ENCODE measurements at places on chromosomes 7 and 10. TPM values are rescaled to one million over a fixed set of nuclear protein-coding genes. Genes with fewer than 3 reads are reported as not detected.

Gene GPER1
- total RNA-seq: 3.6 TPM

Gene ZYX
- total RNA-seq: 75.9 TPM

GRCh38 chr10:48520594-48520993 is 84.3 kb downstream of the ARHGAP22 start:
- no peak for DNase-seq

DNA sequence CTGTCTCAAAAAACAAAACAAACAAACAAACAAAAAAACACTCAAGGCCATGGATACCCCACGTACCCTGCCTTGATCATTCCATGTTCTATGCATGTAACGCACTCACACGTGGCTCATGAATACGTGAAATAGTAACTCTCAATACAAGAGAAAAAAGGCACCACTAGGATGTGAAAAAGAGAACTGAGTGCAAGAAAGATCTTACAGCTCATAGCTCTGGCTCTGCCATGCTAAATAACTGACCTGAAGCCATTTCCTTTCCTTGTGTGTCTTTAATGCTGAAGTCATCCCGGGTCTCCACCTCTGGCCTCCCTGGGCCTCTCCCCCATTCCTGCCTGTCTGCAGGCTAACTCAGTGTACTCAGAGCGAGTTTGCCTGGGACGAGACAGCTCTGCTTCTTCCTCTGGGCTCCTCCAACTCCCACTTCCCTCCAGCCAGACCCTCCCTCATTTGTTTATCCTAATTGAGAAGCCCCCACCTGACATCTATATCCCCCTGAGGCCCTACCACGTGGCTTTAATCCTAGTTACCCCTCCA is 117.3 kb downstream of the PRPF18 start:
- DNase-seq: no peak

DNA sequence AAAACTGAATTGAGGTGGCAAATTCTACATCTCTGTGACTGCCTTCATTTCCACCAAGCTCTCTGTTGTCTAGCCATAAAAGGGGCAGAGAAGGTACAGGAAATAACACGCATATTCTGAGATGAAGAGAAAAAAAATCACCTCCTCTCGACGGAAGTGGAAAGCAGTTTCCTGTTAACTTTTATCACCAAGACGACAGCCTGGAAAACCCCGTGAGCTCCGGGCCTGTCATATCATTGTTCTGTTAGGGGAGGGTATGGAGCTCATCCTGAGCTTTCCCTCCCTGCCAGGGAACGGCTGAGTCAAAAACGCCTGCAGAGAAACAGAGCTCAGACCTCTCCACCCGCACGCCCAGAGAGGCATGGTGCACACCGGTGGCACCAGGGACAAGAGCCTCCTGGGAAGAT is 200.3 kb downstream of the PRPF18 start:
- DNase-seq: no peak

- DNase-seq: no peak
Measured at GRCh38 chr10:10977226-10977956, 40.3 kb upstream of the CELF2 start.

DNA sequence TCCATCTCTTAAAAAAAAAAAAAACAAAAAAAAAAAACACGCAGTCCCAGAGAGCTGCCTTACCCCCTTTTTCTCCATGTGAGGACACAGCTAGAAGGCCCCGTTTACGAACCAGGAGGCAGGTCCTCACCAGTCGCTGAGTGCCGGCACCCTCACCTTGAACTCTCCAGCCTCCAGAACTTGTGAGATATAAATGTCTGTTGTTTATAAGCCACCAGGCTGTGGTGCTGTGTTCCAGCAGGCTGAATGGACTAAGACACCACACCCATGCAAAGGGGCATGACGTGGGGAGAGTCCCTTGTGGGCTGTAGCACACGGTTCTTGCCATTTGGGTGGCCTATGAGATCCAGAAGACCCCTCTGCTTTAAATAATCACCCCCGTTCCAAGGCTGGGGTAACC is 17.2 kb downstream of the ECHDC3 start:
- DNase-seq: no peak

Gene PLAC9
- total RNA-seq: 45.2 TPM

Gene BBIP1
- total RNA-seq: 19.0 TPM

- DNase-seq: no peak
Measured at GRCh38 chr7:34073676-34074075, 168.3 kb downstream of the BMPER start.
